ENCODE measurements at places on chromosomes 5 and 9.

DNA sequence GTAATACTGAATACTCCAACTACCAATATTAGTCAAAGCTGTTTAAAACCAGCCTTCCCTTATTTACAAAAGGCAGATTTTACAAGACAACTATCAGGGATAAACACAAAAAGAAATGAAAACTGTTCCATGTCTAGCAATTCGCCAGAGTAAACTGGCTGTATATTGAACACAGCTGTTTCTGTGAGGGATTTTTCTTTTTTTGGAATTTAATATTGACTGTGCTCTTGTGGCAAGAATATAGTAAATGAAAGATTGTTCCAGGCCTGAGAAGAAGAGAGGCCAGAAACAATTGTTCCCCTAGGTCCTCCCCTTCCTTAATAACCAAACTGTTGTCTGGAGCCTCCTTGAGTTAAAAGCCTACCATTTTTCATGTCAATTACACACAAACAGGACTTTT, 188.6 kb downstream of the PDE4D start:
- DNase-seq, result no peak

DNA sequence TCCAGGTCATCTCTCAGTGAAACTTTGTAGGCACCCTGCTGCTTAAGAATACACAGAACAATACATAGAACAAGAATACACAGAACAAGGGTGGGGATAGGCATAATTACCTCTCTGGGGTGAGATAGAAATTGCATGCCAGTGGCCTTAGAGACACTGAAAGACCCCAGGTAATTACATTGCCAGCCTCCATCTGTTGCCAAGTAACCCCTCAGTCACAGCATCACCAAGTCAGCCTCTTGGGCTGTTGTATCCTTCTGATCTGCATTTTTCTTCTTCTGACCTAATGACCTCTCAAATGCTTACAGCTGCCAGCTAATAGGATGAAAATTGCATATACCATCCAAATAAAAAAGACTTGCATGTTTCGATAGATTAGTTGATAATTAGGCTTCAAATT, 167.7 kb downstream of the GRIA1 start:
- DNase-seq, result no peak

DNA sequence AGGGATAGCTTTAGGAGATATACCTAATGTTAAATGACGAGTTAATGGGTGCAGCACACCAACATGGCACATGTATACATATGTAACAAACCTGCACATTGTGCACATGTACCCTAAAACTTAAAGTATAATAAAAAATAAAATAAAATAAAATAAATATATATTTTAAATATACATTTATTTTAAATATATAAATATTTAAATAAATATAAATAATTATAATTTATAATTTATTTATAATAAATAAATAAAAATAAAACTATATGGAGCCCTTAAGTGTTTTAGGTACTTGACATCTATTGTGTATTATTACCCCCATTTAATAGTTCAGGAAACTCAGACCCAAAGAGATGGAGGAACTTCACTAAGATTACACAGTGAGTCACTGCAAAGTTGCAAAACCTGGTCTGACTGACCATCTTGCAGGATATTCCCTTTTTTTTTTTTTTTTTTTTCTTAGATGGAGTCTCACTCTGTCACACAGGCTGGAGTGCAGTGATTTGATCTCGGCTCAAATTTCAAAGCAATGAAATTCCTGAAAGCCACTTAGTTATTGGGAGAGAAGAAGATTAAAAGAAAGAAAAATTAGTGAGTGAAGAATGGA, 5.8 kb upstream of the C5orf52 start:
- DNase-seq, result peak; percentile 48

DNA sequence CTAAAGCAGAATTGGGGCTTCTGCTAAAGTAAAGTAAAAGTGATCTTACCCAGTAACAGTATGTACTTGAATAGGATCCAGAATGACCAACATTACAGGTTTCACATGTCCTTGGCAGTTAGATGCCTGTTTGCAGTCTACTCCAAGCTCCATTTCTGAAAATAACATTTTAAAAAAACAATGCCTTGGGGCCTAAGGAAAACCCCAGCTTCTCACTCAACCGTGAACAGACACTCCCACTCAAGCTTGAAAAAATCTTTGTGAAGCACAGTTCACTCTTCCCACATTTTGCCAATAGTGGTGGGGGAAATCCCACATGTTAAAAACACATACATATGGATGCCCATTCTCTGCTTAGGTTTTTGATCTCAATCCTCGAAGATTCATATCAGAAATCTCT, 304.1 kb downstream of the ARRDC3 start:
- no peak for DNase-seq

DNA sequence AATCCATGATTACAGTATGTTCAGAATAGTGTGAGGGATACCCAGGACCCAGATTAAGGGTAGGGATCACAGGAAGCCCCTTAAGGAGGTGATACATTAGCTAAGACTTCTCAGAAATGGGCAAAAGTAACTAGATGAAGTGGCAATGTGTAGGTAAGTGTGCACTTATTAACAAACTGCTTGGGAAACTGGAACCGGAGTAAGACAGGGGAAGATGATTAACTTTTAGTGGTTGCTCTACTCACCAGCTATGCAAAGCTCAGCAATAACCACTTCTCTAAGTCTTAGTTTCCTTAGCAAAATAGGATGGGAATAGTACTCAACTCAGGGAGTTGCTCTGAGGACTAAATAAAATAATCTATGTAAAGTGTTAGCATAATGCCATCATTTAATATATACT, 182.2 kb downstream of the MCTP1 start:
- DNase-seq, result no peak

DNA sequence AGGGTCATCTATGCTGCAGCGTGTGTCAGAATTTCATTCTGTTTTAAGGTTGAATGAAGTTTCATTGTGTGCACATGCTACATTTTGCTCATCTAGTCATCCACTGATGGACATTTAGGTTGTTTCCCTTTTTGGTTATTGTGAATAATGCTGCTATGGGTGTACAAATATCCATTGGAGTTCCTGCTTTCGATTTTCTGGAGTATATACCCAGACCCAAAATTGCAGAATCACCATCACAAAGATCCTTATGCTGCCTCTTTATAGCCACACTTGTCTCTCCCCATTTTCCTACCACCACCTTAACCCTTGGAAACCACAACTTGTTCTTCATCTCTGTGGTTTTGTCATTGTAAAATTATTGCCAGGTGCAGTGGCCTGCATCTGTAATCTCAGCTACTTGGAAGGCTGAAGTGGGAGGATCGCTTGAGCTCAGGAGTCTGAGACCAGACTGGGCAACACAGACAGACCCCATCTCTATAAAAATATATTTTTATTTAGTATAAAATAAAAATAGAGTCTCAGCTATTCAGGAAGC, 166.2 kb downstream of the HSD17B3 start:
- DNase-seq, result no peak

- DNase-seq, result no peak
Measured at GRCh38 chr5:62059960-62060359, 246.0 kb upstream of the KIF2A start.

DNA sequence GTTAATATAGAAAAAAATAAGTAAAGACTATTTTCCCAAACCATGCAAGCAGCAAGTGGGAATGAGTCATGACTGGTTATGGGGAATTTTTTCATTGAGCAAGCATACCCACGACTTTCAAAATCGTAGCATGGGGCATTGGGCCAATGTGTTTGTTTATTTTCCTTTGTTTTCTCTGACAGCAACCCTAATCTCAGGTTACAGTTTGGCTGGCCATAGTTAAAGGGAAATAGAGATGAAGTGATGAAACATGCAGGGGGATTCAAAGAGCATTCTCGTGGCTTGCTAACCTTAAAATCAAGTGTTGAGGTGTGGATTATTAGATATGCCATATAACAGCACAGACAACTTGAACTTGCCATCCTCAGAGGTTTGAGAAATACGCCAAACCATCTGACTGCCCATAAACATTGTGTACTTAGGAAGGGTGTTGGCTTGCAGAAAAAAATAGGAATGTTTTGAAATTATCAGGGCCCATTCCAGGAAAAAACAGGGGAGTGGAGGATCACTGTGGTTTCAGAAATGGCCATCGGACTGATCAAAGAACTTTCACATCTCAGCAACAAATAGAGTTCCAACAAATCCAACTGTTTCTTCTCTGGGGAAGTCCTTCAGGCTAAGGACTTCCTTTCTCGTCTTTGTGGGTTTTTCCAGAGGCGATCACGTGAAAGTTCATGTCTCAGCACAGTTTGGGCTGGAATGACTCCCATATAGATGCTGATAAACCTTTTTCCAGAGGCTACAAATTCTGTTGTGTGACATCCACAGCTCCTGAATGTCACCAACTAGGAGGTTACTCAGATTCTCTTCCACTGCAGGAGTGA, 259.1 kb downstream of the SYK start:
- peak; percentile 97 for DNase-seq

GRCh38 chr9:136075881-136076678, 19.0 kb downstream of the NACC2 start:
- DNase-seq, result no peak

GRCh38 chr5:143066556-143067281, 296.5 kb downstream of the ARHGAP26 start:
- no peak for DNase-seq

GRCh38 chr5:42648915-42649314, 107.7 kb upstream of the CCDC152 start:
- no peak for DNase-seq

- no peak for DNase-seq
Measured at GRCh38 chr5:997711-998110, 10.9 kb upstream of the NKD2 start.

DNA sequence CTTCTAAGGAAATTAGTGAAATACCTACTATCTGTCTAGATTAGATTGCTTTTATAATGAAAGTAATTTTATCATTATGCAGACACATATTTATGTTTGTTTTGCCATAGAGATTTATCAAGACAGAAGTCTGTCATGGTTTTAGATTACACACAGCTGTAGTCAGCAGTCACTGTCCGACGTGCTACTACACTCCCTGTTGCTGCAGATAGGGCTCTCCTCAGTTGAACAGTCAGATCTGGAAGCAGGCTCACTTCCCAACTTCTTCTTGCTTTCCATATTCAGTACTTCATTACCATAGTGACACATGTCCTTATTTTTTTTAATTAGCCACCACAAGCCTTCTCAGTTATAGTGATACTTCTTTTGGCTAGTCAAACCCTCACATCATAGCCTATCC, 329.9 kb upstream of the ITGA1 start:
- DNase-seq, result no peak

DNA sequence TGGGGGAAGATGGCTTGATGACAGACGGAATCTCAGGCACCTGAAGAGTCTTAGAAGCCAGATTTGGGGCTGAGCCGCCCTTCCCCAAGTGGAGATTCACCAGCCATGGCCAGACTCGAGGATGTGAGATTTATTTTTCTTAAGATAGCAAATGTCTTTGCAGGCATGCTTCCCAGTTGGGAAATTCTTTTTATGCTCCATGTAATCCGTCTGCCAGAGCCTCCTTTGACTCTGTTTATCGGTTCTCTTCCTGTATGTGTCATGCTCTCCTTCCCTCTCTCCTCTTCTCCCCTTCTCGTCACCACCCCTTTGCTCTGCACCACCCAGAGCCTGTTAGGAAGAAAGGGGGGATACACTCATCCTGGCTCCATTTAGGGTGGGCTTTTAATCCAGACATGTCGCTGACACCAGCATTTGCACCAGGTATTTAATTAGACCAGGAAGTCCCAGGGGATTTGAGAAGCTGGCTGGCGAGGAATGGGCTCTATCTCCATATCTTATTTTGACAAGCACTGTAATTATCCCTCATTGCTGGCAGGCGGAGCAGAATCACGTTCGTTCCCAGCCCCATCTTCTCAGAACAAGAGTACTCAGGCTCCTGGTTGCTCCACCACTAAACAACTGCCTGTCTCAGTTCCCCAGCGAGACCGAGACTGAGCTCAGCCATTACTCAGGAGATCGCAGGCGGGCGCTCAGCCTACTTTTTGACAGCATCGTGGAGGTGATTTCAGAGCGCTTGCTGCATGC, 50.9 kb downstream of the KCNIP1 start:
- peak; percentile 15 for DNase-seq

- no peak for DNase-seq
Measured at GRCh38 chr9:133487331-133487725, 8.4 kb upstream of the SLC2A6 start.

DNA sequence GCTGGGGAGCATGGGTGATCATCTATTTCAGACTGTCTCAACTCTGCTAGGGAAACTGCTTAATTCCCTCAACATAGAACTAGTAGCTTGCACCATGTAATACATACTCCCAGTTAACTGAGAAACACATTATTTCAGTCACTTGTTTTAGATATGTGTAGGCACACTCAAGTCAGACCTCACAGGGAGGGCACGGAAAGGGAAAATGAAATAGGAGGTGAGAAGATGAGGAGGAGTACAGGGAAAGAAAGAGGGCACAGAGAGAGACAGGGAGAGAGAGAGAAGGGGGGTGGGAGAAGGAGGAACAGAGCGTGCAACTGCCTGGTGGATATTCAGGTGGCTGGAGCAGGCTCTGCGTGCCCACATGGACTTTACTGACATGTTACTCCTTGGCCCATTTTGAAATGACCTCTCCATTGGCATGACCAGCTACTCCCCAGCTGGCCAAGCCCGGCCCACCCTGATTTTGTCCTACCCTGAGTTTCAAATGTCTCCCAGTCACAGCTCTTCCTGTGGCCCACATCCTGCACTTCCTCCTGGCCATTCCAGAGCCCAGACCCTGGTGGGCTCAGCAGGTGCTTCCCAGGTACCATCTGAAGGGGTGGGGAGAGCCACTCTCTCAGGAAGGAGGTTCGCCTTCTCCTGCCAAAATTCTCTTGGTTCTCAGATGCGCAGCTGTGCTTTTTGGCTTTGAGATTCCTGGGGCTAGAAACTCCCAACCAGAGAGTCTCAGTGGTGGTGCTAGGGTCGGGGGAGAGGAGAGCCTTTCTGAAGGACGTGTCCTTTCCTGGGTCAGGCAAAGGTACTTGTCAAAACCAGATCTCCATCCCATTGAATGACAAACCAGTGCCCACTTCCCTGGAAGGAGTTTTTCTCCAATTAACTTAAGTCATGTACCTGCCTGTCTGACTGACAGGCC, 229.4 kb downstream of the FSTL4 start:
- DNase-seq, result no peak

DNA sequence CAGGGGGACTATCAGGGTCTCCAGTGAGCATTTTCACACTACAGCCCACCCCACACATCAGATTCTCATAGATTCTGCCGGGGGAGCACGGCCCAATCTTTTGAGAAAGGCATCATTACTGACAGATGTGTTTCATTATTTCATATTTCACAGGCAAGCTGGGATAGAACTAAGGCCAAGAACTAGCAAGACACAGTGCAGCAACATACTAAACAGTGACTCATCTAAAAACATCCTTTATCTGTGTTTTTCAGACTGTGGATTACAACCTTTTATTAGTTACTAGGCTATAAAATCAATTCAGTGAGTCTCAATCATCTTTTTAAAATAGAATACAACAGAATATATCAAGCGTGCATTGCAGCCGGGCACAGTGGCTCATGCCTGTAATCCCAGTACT, 59.8 kb downstream of the CPLANE1 start:
- DNase-seq, result no peak

- no peak for DNase-seq
Measured at GRCh38 chr9:114284316-114285060, 38.4 kb upstream of the ORM1 start.
